Putamen (tissue), 1 donor: ENCODE measurements at places on chromosomes 1 and 21.

- DNase-seq: no peak
Measured at GRCh38 chr1:58621391-58621790, 44.3 kb upstream of the TACSTD2 start.

- no peak for DNase-seq
Measured at GRCh38 chr1:32231843-32232432, 9.7 kb downstream of the EIF3I start.

DNA sequence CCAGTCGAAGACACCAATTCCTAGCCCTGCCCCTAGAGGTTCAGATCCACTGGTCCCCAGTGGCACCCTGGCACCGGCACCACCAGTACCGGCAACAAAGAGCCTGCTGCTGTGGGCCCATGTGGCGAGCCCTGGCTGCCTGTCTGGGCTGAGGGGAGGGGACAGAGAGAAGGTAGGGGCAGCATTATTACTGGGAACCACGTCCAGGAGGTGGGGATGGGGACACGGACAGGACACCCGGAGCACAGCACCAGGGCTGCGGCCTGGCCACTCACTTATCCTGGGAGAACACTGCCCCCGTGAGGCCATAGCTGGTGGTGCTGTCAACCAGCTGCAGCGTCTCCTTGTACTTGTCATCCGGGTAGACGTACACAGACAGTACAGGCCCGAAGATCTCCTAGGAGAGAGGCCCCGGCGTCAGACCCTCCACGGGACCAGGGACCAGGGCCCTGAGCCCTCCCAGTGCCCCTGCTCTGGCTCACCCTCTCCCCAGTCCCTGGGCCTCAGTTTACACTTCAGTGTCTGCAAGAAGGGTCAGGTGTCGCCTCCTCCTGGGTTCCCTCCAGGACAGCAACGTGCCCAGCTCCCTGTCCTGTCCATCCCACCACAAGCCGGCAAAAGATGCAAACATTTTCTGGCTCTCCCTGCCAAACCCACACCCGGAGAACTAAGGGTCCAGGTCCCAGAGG, 15.8 kb upstream of the TAS1R2 start:
- peak; percentile 67 for DNase-seq

DNA sequence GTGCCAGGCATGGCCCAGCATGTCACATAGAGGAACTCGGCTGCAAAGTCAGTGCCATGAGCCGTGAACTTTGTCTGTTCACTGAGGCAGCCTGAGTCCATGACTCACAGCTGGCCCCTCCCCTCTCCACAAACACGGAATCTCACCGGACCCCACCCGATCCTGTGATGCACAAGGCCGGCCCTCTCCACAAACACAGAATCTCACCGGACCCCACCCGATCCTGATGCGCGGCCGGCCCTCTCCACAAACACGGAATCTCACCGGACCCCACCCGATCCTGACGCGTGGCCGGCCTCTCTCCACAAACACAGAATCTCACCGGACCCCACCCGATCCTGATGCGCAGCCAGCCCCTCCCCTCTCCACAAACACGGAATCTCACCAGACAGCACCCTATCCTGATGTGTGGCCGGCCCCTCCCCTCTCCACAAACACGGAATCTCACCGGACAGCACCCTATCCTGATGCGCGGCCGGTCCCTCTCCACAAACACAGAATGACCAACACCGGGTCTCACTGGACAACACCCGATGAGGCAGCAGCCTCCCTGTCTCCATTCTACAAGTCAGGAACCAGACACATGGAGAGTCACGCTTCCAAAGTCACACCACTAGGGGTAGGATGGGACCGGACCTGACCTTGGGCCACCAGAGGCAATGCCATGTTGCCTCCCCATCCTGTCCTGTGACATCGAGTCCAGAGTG, 39.6 kb upstream of the GPR153 start:
- no peak for DNase-seq

- peak; percentile 81 for DNase-seq
Measured at GRCh38 chr1:46179138-46180081, 3.1 kb upstream of the P3R3URF start.

GRCh38 chr1:236853921-236854604, 59.0 kb downstream of the MTR start:
- DNase-seq: no peak

DNA sequence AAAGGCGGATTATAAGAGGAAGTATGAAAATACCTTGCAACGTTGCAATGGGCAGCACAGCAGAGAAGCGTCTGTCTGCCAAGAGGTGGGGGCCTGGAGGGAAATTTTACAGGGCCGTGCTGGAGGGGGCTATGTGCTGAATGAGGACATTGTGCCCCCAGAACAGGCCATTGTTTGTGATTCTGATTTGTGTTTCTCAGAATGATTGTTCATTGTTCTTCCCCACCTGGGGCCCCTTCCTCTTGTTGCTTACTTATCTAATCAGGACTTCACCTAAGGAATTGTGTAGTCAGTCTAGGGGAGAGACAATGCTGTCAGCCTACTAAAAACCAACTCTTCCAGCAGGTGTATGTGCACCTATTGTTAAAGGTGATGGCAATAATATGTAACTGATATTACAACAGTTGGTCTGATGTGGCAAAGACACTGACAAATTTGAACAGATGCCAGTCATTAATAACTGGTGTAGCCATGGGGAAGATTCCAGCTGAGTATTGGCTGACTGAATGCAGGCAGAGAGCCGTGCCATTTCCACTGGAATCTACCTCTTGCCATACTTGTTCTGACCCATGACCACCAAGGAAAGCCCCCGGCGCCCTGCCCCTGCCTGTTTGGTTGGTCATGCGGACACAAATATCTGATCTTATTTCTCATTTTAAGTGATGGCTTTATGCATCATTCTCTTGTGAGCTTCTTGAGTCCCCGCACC, 45.2 kb upstream of the PSEN2 start:
- DNase-seq: peak; percentile 86
